ENCODE measurements at places on chromosomes 13 and 19.

DNA sequence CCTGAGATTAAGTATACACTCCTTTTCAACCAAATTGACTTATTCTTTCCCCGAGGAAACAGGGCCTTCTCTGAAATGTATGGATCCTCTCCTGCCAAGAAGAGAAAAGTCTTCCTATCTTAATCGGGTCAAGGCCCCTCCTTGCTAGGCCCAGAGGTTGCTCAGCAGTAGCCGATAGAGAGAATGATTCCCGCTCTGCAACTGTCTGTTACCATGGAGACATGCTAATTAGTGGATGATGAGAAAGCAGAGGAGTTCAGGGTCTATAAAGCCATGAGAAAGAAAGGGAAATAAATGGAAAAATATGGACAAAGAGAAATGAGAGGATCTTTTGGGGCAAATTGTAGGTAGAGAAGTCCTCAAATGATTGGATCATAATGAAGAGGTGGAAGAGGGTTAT, 103.5 kb downstream of the POU4F1 start:
- DNase-seq, result no peak

- DNase-seq, result no peak
Measured at GRCh38 chr13:46667687-46668281, 114.8 kb downstream of the LRCH1 start.

DNA sequence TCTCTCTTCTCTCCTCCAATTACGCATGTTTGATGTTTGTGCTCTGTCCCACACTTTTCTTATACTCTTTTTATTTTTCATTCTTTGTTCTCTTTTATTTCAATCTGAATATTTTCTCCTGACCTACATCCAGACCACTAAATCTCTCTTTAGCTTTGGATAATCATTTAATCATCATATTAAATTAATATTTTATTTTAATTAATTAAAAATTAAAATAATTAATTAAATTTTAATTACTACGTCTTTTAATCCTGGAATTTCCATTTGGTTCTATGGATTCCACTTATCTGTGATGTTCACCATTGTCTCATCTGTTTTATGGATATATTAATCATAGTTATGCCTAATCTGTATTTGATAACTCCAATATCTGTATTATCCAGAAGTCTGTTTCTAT, 62.4 kb downstream of the SPACA7 start:
- DNase-seq, result no peak

GRCh38 chr19:40104754-40105153, 14.0 kb upstream of the ZNF780A start:
- DNase-seq, result no peak

- DNase-seq, result no peak
Measured at GRCh38 chr19:2478278-2478755, 2.4 kb downstream of the GADD45B start.

DNA sequence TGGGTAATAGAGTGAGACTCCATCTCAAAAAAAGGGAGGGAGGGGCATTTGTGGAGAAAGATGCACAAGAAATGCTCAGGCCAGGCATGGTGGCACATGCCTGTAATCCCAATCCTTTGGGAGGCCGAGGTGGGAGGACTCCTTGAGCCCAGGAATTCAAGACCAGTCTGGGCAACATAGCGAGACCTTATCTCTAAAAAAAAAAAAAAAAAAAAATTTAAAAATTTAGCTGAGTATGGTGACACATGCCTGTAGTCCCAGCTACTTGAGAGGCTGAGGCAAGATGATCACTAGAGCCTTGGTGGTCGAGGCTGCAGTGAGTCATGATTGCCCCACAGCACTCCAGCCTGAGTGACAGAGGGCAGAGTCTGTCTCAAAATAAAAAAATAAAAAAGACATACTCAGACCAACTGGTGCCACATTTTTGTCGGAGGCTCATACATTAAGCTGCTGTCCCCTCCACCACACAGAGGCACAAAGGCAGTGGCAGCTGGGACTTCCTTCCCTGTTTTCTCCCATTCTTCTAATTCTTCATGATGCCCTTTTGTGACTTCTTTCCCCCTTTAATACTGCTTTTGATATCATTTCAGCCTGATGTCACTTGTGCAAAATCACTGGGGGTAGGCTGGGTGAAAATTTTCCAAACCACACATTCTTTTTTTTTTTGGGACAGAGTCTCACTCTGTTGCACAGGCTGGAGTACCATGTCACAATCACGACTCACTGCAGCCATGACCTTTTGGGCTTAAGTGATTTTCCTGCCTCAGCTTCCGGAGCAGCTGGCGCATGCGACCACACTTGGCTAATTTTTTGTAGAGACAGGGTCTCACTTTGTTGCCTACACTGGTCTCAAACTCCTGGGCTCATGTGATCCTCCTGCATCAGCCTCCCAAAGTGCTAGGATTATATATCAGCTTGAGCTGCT, 26.8 kb upstream of the CXCL17 start:
- no peak for DNase-seq

Measured in type B pancreatic cell (in vitro differentiated cells).